ENCODE measurements at places on chromosomes 7 and 10.

DNA sequence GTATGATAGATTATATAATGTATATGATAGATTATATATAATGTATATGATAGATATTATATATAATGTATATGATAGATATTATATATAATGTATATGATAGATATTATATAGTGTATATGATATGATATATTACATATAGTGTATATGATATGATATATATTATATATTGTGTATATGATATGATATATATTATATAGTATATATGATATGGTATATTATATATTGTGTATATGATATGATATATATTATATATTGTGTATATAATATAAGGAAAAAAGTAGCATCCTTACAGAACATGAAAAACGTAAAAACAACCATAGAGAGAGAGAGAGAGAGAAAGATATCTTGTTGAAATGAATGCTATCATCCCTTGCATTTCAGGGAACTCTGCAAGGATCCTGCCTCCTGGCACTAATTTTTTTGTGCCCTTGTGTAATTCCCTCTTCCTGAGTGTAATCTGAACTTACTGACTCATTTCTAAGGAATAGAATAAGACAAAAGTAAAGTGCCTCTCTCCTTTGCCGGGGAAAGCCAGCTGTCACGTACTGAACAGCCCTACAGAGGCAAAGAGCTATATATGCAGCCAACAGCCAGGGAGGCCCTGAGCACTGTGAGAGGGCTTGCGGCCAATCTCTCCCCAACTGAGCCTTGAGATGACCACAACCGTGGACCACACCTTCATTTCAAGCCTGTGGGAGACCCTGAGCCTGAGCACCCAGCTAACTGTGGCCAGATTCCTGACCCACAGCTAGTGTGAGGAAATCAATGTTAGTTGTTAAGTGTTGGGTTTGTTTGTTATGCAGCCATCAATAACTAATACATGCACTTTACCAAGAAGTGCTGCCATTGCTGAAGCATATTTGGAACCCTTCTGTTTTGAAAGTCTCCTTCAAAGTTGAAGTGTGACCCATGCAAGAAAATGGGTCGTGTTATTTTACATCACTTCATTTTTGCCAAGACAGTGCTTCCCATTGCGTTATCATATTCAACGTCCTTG is 61.1 kb upstream of the EZH2 start:
- DNase-seq, result no peak

- DNase-seq, result no peak
Measured at GRCh38 chr10:52752801-52753445, 19.7 kb downstream of the MBL2 start.

DNA sequence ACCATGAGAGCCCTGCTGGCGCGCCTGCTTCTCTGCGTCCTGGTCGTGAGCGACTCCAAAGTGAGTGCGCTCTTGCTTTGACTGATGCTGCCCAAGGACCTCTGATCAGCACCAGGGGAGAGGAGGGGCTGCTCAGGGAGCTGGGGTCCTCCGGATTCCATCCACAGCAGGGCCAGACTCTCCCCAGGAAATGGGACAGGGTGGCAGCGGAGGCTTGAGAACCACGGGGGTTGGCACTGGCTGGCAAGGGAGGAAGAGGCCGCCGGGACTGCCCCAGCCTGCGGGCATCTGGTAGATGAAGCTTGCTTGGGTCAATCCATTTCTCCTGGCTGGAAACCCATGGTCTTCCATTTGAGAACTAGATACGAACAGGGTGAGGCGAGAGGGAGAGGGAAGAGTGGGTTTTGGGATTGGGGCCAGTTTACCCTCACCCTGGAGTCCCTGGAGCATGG is 647 bp downstream of the PLAU start:
- DNase-seq, result no peak

DNA sequence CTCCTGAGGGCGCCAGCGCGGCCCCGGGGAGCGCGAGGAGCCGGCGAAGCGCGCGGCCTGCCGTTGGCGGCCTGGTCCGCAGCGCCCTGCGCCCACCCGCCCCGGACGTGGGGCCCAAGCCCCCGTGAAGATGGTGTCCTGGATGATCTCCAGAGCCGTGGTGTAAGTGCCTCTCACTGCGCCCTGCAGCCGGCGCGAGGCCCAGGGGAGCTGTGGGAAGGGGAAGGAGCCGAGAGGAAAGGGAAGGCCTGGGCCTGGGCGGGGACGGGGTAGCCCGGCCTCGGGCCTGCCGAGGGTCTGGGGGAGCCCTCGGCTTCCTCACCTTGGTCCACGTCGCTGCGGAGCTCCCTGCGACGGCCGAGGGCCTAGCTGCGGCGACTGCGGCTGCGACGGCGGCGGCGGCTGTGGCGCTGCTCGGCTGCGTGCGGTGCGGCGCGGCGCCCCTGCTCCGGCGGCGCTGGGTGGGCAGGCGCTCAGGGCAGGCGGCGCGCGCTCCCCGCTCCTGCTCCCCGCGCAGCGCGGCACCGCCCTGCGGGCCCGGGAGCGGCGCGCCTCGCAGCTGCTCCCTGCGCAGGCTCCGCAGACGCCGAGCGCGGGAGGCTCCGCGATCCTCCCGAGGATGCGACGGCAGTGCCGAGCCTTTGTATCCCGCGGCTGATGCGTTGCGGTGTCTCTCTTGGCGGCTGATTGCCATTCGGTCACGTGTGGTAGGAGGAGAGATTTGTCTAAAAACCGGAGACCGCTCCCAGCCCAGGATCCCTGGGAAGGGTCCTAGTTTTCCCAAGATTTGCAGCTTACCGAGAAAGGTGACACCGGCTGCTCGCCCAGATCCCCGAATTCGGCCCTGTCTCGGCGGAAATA is 445 bp downstream of the REEP3 start:
- no peak for DNase-seq

- DNase-seq, result no peak
Measured at GRCh38 chr7:154879629-154880028, 123.3 kb downstream of the PAXIP1 start.

DNA sequence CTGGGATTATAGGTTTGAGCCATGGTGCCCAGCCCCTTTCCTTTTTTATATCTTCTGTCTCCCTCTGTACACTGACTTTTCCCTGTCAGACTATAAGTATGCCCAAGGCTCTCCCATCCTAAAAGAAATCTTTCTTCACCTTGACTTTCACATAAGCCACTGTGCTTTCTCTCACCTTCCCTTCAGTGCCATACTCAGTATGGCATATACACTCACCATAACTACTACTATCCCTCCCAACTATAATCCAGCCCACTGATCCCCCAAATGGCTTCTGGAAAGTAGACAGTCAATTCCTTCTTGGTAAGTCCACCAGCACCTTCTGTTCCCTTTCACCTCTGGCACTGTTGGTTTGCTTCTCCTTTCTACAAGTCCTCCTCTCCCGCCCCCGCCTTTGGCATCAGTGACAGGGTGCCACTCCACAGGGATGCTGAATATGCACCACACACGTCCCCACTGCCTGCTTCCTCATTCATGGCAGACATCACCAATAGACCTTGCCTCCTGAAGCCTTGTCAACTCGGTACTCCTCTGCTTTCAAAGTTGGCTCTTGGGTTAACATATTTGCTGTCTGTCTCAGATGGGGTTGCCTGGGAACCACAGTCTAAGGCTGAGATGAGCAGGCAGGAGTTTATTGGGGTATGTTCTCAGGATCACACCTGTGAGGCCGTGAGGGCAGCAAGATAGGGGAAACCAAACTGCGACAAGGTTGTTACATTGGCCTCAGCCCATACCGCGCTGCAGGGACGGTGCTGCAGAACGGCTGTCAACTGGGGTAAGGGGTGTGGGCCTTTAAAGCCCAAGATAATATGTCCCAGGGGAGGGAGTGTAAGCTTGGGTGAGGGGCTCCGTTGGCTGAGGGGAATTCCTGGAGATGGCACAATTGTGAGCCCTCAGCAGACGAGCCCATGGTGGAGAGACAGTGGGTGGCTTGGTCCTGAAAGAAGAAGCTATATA is 7.2 kb upstream of the PSAP start:
- DNase-seq, result peak; percentile 76

DNA sequence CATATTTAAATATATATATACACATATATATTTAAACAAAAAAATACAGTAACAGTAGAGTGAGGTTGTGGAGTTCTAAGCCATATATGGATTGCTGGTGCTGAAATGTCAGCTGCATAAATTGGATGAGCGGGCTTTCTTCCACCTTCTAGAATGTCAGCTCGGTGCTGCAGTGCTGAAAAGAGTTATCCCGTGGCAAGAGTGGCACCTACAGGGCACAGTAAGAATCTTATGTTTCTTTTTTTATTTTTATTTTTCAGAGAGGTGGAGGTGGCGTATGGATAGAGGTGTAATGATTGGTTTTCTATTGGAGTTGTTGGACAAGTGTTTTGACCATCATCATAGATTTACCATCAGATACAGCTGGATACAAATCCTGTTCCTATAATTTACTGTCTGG is 86.2 kb upstream of the DYNC1I1 start:
- DNase-seq, result peak; percentile 67

GRCh38 chr10:84265418-84265817 is 20.6 kb downstream of the RGR start:
- DNase-seq, result no peak

GRCh38 chr10:95229724-95230627 is 35.9 kb downstream of the ACSM6 start:
- DNase-seq, result no peak

DNA sequence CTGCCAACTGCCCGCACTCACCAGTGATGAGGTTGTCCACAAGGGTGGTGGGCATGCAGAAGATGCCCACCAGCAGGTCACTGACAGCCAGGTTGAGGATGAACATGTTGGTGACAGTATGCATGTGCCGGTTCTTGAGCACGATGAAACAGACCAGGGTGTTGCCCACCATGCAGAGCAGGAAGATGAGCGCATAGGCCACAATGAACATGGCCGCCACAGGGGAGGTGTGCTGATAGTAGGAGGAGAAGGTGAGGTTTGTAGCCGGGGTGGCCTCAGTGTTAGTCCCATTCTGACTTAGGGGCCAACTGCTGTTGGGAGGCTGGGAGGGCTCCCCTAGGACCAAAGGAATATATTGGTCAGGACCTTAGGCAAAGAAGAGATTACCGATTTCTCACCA is 17.7 kb downstream of the NPFFR1 start:
- no peak for DNase-seq

GRCh38 chr10:86712317-86712707 is 44.0 kb downstream of the LDB3 start:
- no peak for DNase-seq

GRCh38 chr7:5462216-5462615 is 38.6 kb upstream of the TNRC18 start:
- no peak for DNase-seq

GRCh38 chr10:20075713-20076112 is 259.5 kb downstream of the PLXDC2 start:
- no peak for DNase-seq

GRCh38 chr10:4801405-4801804 is 24.6 kb upstream of the AKR1E2 start:
- DNase-seq, result no peak

DNA sequence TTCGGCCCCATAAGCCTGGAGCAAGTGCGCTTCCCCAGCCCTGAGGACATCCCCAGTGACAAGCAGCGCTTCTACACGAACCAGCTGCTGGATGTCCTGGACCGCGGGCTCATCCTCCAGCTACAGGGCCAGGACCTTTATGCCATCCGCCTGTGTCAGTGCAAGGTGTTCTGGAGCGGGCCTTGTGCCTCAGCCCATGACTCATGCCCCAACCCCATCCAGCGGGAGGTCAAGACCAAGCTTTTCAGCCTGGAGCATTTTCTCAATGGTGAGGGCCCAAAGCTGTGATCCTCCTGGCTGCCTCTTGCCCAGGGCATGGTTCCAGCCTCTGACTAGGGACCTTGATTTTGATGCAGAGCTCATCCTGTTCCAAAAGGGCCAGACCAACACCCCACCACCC is 10.1 kb downstream of the IRF5 start:
- no peak for DNase-seq

DNA sequence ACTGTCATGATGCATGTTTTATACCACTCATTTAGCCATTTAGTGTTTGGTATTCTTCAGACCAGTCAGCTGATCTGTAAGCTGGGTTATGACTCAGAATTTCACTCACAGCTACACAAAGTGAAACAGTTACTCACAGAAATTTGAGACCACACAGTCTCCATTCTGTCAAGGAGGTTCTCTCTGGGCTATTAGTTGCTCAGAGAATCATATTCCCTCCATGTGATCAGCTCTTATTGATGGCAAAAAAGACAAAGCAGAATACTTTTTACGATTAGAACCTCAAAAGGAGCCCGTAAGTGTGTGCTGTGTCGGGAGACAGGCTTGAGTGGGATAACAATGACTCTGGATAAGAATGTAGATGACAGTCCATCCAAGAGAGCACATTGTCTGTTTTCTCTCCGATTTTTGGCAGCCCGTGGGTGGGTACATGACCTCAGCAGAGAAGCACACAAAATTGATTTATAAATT is 277.6 kb upstream of the SORCS1 start:
- no peak for DNase-seq

All from ascending aorta (tissue), 2 donors.